Stimulated activated CD4-positive, alpha-beta T cell treated with anti-CD3 and anti-CD28 coated beads, Interleukin-4, amount 100 ng/mL, for 4 hours (primary cell): ENCODE measurements at places on chromosomes 3 and 15.

DNA sequence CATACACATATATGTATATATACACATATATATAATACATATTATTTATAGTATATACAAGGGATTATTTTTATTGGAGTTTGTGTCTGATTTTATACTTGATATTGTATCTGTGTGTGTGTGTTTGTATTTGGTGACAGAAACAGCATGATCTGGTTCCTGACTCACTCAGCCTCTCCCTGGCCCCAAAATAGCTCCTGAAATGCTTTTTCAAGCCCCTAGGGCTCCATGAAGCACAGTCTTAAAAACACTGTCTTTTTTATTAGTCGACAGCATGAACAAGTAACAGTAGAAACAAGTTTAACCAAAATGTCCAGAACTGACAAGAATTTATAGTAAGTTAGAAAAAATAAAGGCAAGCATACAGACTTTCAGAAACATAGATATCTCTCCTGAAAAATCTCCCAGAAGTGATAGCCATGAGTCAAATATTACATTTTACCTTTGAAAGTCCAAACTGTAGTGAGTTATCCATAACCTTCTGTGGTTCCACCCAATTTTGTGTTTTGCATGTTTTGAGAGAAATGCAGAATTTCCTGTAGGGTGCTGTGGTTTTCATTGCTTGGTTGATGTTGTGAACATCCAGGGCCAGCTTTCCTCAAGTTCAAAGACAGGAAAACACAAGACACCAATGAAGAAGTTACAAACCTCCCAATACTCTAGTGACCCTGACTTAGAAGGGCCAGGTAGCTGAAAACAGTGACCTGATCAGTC is 98.5 kb upstream of the CCDC80 start:
- DNase-seq, result no peak

DNA sequence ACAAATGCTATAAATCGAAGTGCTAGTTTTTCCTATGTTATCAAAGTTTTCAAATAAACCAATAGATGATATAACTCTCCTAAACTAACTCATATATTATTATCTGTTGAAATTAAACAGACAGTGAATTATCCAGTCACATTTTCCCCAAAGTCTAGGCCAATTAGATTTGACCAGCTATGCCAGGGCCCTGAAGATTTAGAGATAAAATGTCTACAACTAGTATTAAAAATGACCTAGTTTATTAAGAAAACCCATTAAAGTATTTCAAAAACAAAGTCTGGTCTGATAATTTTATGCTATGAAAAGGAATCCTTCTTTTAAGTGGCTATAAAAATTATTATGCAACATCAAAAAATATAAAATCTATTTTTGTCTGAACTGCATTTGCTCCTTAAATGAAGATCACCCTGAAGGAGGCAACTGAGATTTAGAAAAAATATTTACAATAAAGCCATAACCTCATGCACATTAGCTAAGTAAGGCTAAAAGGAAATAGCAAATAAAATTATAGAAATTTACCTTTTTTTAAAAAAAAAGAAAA is 83.4 kb upstream of the MEX3B start:
- DNase-seq, result no peak

- DNase-seq, result no peak
Observed at GRCh38 chr15:48076454-48076853, 44.3 kb upstream of the SLC24A5 start.

DNA sequence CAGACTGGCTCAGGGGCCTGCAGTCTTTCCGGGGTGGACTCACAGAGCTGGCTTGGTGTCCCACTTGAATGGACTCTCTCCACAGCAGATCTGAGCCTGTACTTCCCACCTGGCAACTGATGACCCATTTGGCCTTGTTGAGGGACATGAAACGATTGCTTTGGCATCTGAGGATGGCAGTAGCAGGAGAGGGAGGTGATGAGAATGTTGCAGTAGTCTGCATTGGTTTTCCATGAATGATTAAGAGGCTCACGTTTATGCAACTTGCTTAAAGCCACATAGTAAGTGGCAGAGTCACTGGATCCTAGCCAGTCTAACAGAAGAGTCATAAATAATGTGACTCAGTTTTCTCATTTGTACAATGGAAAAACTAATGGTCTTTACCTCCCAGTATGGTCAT is 21.9 kb downstream of the IL20RB start:
- DNase-seq, result no peak

GRCh38 chr3:147963711-147964110 is 554.5 kb downstream of the ZIC1 start:
- no peak for DNase-seq

DNA sequence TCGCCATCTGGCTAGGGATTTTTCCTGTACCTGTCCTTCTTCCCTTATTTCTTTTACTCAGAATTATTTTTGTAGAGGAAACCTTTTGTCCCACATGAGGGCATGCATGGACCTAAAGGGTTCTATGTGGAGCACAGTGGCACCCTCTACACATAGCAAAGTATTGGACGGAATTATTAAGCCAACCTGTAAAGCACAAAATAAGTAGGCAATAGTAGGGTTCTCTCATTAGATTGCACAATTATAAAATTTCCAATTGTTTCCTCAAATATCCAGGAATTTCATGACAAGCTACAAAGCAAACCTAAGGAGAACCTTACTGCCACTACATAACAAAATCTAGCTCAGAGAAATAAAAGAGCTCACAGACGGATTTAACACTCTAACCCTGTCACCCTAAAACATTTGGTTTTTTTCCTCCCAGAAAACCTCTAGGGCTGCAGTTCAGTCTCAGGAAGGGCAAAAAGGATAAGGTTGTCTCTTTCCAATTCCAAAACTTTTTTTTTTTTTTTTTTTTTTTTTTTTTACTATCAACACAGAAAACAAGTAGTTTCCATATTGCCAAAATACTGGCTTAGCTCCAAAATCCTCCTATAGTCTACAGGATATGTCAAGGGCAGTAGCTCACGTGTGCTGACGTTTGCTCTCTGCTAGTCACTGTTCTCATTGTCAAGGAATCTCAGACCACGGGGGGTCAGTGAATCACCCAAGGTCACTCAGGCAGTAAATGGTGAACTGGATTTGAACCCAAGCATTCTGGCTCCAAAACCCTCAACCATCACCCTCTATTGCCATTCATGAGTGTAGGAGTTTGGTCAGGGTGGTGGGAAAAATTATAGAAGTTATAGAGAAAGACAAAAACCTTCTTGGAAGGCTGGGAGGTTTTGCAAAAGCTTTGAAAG is 52.3 kb downstream of the NCEH1 start:
- DNase-seq, result no peak

GRCh38 chr3:170425491-170426239 is 7.0 kb downstream of the CLDN11 start:
- no peak for DNase-seq

DNA sequence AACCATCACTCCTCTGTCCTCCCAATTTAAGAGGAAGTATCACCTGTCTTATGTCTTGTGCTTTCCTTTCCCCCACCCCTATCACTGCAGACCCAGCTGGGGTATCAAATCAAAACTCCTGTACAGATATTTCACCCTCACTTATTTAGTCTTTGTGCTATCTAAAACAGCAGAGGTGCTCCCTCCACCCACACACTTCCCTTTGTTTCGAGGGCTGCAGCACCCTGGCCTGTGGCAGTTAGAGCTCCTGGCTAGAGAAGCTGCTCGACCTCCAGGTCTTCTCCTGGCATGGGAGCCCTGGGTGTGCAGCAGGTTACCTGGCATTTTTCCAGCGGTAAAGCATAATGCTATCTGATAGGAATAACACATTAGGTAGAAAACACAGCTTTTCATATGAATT is 181.4 kb upstream of the BCL6 start:
- no peak for DNase-seq

DNA sequence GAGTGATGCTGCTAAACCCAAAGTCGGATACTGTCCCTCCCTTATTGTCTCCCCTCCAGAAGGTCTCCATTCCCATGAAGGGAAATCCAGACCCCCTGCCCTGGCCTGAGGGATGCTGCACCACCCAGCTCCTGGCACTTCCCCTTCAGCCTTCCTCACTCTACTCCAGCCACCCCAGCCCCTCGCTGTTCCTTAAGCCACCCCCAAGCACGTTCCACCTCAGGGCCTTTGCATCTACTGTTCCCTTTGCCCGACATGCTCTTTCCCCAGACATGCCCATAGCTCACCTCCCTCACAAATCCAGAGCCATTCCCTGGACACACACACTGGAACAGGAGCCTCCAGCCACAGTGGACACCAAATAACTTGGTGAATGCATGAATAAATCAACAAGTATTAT is 8.1 kb downstream of the WNT7A start:
- no peak for DNase-seq

DNA sequence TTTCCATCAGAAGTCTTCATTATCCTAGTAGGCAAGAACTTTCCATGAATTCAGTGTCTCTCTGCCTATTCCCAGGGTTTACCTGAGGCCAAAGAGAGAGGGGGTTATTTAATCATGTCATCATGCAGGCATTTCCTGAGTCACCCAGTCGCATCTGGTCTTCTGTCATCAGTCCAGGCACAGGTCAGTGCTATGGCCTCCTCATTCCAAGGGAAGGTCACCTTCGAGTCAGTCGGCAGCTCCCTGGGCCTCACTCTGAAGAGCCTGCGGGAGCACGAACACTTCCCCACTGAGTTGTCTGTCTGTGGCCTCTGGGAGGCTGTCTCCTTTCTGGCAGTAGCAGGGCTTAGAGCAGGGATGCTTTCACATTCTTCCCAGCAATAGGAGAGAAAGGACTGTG is 26.2 kb upstream of the LRTM1 start:
- DNase-seq, result no peak

DNA sequence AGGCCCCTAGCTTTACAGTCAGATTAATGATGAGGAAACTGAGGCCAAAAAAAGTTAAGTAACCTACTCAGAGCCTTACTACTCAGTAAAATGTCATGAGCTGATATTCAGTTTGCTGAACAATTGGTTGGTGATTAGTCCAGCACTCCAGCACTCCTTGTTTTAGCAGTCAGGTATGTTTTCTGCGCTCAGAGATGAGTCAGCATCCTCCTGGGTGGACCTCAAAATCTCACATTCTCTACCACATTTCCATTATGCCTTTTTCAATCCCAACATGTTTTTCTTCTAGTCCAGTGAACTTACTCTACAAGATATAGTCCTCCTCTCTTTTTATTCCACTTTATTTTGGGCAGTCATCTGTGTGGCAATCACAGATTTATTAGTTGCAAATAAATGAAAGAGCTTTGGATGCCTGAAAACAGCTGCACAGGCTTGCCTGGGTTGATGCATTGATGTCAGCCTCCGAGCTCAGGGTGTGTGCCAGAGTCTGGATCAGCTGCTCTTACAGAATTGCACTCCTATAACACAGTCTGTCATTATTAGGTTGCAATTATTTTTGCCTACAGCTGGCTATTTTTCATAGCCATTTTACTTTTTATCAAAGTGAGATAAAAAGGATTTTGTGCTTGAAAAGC is 133.2 kb downstream of the ARPP21 start:
- DNase-seq, result no peak

DNA sequence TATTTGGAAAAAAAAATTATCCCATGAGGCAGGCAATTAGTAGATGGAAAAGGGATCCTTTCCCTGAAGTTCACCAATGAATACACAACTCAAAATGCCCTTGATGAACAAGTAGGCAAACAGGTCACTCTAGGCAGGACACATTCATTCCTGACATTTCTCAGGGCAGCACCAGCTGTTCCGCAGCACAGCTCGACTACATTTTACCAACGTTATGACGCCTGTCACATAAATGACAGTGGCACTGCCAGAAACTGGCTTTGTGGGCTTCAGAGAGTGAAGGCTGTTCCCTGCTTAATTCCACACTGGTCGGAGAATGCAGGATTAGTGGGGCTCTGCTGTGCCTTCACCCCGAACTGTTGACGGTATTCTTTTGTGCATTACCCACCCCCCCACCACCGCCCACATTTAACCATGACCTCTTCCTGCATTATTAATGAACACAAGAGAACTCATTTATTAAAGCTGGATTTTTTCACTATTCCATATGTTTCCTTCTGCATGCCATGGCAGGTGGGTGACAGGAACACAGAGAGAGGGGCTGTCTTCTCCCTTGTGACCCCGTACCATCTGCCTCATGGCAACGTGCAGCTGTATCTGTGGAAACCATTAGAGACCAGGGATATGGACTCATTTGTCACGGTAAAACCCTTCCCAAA is 197.6 kb downstream of the PDZRN3 start:
- no peak for DNase-seq

DNA sequence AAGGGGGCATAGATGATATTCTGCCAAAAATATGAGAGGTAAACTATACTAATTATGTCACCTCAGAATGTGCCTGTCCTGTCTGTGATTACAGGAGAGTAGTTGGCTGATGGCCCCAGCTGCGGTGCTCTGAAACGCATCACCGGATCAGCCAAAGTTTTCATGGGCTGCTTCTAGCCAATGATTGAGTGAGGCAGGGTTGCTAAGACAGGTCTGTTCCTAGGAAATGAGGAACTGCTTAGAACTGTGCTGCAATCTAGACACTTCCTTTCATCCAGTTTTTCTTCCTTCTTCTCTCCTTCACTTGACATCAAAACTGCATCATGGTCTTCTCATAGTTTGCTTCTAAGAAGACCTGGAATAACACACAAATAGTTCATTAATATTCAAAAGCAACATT is 124.0 kb downstream of the KCNH8 start:
- DNase-seq, result no peak

DNA sequence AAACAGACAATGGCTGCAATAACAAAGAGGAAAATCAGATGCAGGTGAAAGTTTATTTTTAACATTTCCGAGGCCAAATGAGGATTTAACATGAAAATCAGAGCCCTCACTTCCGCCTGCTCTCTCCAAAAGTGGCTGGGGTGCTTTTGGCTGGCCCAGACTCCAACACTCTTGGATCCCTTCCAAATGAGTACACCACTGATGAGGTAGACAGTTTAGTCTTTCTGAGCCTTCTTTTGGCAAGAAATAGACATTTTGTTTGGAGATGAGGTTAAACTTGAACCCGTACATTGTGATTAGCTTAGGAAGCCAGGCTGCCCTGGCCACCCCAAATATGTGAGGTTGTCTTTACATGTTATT is 51.0 kb upstream of the TRA2B start:
- no peak for DNase-seq

DNA sequence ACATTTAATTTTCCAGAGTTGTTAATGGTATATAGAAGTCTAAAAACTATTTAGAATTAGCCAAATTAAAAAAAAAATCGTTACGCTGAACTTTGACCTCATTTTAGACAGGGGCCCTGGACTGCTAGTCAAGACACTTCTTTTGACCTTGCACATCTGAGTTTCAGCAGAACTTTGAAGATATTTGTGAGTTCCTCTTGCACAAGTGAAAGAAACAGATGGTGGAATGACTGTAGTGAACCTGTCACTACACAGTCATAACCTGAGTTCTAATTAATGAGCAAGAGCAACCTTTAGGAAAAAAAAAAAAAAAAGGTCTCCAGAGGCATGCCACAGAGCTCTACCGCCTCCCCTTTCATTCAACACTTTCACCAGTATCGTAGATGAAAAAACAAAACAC is 5.3 kb downstream of the MYO5C start:
- no peak for DNase-seq

DNA sequence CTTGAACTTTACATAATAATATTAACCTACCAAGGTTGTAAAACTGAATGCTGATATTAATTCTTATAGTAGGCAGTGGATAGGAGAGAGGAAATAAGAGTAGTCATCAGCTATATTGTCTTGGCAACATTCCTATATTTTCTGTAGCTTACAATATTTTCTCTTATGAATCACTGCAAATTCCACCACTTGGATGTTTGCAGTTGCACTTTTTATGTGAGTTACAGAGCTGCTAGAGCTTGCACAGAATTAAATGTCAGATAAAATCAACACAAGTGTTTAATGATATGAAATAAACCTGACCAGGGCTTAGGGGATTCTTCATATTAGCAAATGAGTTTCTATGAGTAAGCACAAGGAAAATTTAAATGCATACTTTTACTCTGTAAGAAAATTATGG is 1710.1 kb downstream of the SI start:
- DNase-seq, result no peak

- DNase-seq, result no peak
Observed at GRCh38 chr3:197989651-197990050, 29.6 kb downstream of the LMLN start.
